ENCODE measurements at places on chromosomes 3 and 15.

DNA sequence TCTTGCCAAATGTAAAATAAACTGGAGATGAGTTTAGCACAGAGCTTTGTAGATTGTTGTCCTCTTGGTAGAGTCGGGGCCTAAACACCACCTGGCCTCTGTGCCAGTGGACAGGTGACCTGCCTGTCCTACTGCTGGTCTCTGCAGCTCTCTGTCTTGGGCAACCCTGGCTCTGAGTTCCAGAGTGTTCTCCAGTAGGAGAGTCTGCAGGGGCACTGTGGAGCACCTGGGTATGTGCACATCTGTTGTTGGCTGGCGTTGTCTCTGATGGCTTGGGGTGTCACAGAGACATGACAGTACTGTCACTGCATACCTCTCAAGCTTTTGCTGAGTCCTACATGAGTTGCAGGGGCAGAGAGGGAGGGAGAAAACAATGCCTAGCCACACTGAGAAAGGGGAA, 112.6 kb downstream of the IGF1R start:
- DNase-seq = no peak

DNA sequence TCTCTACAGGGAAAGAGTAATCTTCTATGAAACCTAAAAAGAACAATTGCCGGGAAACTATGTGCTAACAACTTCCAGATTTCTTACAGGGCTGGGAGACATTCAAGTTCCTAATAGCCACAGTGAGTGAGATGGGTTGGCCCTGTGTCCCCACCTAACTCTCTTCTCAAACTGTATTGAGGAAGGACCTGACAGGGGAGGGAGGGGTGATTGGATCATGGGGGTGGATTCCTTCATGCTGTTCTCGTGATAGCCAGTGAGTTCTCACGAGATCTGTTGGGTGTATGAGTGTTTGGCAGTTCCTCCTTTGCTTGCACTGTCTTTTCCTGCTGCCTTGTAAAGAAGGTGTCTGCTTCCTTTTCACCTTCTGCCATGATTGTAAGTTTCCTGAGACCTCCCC, 958.7 kb downstream of the AGBL1 start:
- no peak for DNase-seq

GRCh38 chr3:3189102-3189727, 9.7 kb upstream of the CRBN start:
- DNase-seq = no peak

- DNase-seq = peak; percentile 65
Observed at GRCh38 chr15:100873029-100873677, 6.5 kb upstream of the ALDH1A3 start.
